ENCODE measurements at places on chromosomes 7 and 10.
A peak's percentile ranks its signal among the peaks of the same experiment; 100 is the strongest.

DNA sequence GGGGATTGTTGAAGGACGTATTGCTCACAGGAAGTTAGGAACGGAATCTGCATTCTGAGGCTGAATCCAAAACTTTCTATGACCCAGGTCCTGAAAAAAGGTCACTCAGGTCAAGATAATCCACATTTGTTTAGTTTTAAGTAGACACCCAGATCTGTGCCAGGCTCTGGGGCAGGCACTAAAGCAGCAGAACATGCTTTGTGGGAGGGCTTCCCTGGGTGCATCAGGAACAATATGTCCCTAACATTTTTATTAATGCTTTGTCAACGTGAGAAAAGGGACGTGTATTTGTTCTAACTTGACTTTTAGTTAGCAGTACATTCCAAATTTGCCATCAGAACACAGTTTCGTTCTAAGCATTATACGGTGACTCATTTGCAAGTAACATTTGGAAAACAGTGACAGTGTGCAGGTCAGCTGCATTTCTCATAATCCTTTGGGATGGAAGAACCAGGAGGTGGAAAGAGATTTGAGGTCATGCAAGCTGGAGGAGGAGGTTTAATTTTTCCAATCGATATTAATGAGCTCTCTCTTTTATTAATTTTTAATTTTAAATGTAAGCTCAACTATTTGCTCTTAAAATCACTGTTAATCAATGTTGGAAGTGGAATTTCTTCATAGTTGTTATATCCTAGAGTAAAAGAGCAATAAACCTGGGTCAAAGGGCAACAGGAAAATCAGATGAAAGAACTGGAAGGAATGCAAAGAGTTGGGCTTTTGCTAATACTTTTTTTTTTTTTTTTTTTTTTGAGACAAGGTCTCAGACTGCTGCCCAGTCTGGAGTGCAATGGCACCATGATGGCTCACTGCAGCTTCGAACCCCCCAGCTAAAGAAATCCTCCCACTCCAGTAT is 35.0 kb downstream of the TAS2R41 start:
- DNase-seq: no peak

DNA sequence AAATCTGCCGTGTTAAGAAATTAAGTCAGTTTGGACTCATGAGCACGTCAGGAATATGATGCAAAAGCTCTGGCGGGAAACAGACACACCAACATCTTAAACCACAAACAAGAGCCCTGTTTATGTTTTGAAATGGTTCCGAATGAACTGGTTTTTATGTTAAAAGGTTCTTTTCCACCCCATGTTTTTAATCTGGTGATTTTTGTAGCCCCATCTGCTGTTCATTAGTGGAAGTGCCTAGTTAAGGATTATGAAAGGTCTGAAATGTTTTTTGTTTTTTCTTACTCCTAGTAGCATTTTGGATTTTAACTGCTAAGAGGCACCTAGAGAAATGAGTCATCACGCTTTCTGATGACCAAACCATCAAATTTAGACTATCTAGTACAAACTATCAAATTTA is 404.1 kb upstream of the MKI67 start:
- no peak for DNase-seq

- no peak for DNase-seq
Observed at GRCh38 chr10:14583252-14583651, 191.4 kb downstream of the FAM107B start.

DNA sequence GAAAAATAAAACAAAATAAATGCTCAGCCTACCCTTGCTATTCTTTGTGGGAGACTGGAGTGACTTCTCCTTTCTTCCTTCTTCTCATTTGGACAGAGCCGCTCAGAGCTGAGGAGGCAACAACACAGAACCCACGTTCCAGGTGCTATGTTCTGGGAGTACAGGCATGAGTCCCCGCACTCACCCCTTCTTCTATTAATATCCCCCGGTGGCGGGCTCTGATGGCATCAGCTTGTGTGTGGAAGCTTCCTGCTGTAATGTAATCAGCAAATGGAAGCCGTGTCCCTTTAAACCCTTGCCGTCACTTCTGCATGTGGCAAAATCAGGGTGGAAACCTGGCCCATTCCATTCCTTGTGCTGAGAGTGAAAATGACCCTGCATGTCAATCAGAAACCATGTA is 116.9 kb upstream of the ADARB2 start:
- DNase-seq: no peak

DNA sequence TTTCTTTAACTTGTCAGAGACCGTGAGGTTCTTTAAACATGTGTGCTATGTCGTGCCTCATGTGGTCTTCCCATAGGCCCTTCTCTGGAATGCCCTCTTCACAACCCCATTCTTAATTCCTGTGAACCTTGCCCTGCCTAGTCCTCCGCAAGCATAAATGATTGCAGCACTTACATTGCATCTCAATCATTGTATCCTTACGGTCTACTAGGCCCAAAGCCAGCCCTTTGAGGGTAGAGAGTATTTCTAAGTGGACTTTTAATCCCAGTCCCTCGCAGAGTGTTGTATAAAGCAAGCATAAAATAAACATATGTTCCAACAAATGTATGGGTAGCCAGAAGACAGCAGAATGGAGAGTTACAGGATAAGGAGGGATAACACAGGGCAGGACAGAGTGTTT is 92.1 kb upstream of the FAM133B start:
- no peak for DNase-seq

GRCh38 chr10:123912871-123913270 is 21.3 kb upstream of the CPXM2 start:
- DNase-seq: no peak

GRCh38 chr7:1025743-1026581 is 18.4 kb upstream of the GPR146 start:
- no peak for DNase-seq

DNA sequence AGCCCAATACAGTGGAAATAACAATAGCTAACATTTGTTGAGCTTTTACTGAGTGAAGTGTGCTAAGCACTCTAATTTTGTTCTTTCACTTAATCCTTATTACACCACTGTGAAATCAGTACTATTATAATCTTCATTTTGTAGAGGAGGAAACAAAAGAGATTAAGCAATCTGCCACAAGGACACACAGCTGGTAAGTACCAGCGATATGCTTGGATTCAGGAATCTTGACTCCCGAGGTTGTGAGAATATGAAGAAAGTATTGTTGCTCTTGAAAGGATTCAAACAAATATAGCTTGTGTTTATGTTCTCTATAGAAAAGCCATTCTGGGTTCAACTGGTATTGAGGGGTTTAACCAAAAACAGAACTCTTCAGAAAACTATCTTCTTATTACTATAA is 93.7 kb upstream of the HECTD2 start:
- DNase-seq: no peak

DNA sequence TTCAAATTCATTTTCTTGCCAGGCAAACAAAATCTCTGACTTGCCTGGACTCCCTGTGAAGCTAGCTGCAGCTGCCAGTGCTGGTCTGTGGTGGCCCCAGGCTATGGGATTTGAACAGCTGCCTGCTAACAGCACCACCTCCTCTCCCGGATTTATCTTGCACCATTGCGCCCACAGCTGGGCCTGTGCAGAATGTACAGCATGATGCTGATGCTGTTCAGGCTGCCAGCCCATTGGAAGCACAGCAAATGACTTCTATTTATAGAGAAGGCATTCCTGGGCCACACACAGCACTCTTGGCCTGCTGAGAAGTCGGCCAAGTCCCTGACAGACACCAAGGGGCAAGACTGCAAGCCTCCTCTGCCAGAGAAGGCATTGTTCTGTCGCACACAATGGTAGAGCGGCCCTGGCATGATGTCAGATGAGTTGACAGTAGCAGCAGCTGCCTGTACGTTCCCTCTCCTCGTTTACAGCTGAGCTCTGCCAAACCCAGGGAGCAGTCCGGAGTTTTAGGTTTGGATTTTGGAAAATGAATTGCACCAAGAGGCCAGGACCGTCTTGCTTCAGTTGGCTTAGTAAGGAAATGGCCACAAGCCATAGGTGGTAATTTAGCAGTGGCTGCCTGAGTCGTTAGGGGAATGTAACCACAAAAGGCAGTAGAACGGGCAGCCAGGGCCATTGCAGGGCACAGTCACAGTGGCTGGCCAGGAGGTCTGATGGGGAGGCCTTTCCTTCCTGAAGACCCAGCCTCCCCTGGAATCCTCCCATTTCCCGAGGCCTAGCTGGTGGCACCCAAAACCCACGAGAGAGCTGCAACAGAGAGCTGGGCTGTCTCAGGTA is 38.5 kb downstream of the MTURN start:
- DNase-seq: peak; percentile 80

DNA sequence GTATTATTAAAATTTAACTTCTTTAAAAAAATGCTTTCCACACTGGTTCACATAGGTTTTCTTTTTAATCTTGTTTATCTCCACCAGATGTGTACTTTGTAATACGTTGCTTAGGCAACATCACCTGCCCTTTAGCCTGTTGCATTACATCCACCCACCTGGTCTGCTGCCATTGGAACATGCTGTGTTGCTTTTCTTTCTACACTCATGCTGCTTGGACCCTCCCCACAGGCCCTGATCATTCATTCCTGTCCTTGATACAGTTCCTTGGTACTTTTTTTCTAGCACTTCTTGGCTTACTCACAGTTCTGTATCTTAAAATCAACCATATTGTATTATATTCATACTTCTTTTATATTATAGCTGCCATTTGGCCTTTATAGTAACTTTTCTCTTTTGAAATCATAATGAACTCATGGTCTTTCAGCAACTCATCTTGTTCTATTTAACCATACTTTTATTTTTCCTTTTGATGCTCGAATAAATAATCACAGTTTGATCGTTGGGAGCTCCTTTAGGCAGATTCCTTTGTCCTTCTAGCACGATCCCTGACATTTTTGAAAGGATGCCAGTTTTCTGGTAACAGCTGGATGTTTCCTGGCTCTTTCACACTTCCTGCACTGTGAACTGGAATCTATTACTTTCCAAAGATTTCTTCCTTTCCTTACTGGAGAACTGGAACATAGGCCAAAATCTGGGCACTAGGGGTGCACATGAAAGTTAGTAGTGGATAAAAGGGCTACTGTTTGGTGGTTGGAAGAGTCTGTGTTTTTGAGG is 125.1 kb downstream of the CDK14 start:
- no peak for DNase-seq

DNA sequence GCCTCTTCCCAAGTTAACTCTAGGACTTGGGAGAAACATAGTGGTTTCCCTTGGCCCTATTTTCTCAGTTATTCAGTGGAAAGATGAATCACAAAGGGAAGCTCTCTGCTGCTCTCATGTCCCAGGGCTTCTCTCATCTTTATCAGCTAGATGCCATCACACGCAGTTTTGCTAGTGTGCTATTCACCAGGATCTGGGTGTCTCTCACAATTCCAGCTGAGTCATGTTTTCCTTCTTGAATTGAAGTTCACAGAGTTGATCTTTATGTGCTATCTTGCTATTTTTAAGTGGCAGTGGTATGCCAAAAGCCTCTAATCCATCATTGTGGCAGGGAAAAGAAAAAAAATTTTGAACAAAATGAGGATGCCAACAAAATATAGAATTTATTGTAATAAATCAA is 101.3 kb downstream of the TWIST1 start:
- DNase-seq: no peak

GRCh38 chr10:115417585-115418265 is 324.6 kb downstream of the ATRNL1 start:
- DNase-seq: no peak

Data from retina (tissue), 1 donor.